Central memory CD8-positive, alpha-beta T cell (primary cell): ENCODE measurements at places on chromosomes 16 and 17.

GRCh38 chr17:67265436-67266019 is 20.5 kb upstream of the HELZ start:
- no peak overlapping the region for H3K27ac ChIP-seq
- peaks cover 6% of the 10 kb centered on the region for H3K4me1 ChIP-seq
- H3K36me3 ChIP-seq = peaks cover 3% of the 10 kb centered on the region
- no peak for DNase-seq

DNA sequence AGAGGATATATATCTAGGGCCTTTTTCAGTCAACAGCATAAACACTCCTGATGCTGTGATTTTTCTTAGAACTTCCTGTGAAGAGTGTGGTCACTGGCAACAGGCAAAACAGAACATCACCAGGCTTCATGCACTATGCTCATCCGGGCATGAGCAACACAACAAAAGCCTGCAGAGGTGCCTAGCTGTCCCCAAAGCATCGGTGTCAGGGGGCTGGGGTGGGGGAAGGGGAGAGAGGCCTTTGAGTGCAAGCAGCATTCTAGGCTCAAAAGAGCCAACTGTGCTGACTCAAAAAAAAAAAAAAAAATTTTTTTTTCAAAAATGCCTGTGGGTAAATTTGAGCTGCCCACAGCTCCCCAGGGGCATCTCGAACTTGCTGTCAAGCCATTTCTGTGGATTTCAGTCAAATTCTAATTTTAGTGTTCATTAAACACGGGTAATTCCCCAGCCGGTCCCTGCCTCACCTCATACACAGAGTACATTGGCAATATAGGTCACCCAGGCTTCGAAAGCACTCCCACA is 194.6 kb upstream of the DYNLRB2 start:
- no peak for DNase-seq
- no peaks in the 10 kb centered on the region for H3K36me3 ChIP-seq
- no peak overlapping the region for H3K27ac ChIP-seq
- peaks cover 61% of the 10 kb centered on the region for H3K27me3 ChIP-seq

DNA sequence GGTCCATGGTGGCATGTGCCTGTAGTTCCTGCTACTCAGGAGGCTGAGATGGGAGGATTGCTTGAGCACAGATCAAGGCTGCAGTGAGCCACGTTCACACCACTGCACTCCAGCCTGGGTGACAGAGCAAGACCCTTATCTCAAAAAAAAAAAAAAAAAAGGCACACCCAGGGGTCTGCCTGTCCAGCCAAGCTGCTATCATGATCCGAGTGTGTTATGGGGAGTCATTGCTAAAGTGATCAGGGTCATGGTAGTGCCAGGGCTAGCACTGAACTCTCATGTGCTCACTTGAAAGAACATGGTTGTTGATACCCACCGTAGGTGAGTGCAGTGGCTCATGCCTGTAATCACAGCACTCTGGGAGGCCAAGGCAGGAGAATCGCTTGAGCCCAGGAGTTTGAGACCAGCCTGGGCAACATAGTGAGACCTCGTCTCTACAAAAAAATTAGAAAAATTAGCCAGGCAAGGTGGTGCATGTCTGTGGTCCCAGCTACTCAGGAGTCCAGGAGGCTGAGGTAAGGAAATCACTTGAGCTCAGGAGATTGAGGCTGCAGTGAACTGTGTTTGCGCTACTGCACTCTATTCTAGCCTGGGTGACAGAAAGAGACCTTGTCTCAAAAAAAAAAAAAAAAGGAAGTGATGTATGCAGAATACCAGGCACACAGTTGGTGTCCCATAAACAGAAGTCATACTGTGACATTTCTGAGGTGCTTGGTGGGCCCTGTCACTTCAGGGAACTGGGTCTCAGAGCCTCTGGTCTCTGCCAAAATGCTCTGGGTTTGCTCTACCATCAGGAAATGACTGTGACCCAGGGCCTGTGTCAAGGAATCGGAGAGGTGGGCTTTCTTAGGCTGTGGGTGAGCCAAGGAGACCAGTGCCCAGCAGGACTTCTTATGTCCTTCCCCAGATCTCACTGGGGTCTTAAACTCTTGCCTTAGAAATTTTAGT is 2.2 kb downstream of the PRM1 start:
- no peaks in the 10 kb centered on the region for H3K36me3 ChIP-seq
- H3K27me3 ChIP-seq = peaks cover 10% of the 10 kb centered on the region
- no peak for DNase-seq
- H3K27ac ChIP-seq = no peak overlapping the region

GRCh38 chr17:39450847-39451581 is at the start of gene MED1:
Gene MED1 (minus strand): TSS chr17:39451263. CDS start chr17:39451062, 201 bp downstream.
- peaks cover 39% of the 10 kb centered on the region for H3K36me3 ChIP-seq
- peak within 1 kb of the TSS; percentile 94 for H3K27ac ChIP-seq
- H3K4me1 ChIP-seq = peaks cover 19% of the 10 kb centered on the region
- DNase-seq = peak; percentile 89

DNA sequence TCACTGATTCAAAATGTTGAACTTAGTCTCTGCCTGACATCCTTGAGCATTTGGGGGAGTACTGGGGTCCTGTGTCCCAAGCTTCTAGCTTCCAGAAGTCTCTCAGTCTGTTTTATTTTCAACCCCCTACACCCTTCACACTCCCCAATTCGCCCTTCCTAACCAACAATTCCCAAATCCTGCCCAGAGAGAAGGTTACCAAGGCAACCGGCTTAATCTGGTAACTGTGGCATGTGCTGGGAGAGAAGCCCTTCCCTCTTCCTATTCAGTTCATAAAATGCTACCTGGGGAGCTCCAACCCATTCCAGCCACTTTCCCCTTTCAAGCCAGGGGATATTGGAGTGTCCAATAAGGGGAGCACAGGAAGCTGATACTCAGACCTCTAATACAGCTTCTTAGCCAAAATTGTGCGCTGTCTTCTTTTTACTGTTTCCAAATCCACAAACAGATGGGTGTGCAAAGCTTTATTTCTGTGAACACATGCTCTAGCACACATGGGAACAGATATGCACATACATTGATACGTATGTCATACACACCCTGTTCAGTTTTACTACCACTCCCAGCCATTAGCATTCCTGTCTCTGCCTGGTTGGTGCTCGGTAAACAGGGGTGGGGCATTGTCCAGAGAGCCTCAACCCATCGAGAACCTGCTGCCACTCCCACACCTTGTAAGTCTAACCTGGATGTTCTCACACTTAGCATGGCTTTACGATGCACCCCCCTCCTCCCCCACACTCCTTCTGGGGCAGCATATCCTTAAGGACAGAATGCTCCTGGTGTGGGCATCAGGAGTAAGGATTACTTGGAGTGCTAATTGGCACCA is 1.1 kb upstream of the RAPGEFL1 start:
- H3K27ac ChIP-seq = no peak overlapping the region
- H3K4me1 ChIP-seq = peaks cover 8% of the 10 kb centered on the region
- H3K36me3 ChIP-seq = peaks cover 8% of the 10 kb centered on the region
- H3K4me3 ChIP-seq = no peak overlapping the region
- DNase-seq = no peak
- no peaks in the 10 kb centered on the region for H3K27me3 ChIP-seq

DNA sequence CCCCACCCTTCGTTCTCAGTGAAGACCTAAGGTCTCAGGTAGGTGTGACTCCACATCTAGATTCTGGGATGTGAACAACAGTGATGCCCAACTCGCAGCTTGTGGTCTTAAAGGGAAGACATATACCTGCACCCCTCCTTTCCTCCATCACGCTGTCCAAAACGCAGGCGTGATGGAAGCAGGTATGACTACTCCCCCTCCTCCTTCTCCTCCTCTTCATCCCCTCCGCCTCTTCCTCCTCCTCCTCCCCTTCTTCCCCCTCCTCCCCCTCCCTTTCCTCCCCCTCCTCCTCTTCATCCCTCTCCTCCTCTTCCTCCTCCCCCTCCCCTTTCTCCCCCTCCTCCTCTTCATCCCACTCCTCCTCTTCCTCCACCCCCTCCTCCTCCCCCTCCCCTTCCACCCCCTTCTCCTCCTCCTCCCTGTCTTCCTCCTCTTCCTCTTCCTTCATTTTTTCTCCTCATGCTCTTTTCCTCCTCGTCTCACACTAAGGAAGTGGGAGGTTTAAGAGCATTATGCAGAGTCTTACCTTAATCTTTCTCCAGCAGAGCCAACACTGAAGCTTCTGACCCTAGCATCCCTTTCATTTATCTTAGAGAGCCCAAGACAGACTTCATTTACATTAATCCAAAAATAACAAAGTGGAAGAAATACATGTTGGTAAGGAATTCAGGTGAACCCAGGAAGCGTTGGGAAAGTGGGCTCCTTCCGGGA is 352.5 kb downstream of the FOXL1 start:
- H3K4me1 ChIP-seq = no peaks in the 10 kb centered on the region
- no peak overlapping the region for H3K4me3 ChIP-seq
- DNase-seq = no peak
- H3K27me3 ChIP-seq = peaks cover 47% of the 10 kb centered on the region
- H3K27ac ChIP-seq = no peak overlapping the region

- no peak overlapping the region for H3K4me3 ChIP-seq
- no peaks in the 10 kb centered on the region for H3K27me3 ChIP-seq
- no peak overlapping the region for H3K27ac ChIP-seq
- DNase-seq = no peak
- H3K4me1 ChIP-seq = peaks cover 19% of the 10 kb centered on the region
- H3K36me3 ChIP-seq = peaks cover 26% of the 10 kb centered on the region
Observed at GRCh38 chr16:3137267-3137666, 2.4 kb downstream of the ZNF213 start.

GRCh38 chr17:82229698-82230608 is 1.1 kb downstream of the SLC16A3 start:
- H3K27ac ChIP-seq = peak overlapping the region; percentile 46
- H3K4me3 ChIP-seq = peak overlapping the region; percentile 73
- DNase-seq = no peak
- H3K4me1 ChIP-seq = peaks cover 10% of the 10 kb centered on the region
- peaks cover 5% of the 10 kb centered on the region for H3K36me3 ChIP-seq
- no peaks in the 10 kb centered on the region for H3K27me3 ChIP-seq

DNA sequence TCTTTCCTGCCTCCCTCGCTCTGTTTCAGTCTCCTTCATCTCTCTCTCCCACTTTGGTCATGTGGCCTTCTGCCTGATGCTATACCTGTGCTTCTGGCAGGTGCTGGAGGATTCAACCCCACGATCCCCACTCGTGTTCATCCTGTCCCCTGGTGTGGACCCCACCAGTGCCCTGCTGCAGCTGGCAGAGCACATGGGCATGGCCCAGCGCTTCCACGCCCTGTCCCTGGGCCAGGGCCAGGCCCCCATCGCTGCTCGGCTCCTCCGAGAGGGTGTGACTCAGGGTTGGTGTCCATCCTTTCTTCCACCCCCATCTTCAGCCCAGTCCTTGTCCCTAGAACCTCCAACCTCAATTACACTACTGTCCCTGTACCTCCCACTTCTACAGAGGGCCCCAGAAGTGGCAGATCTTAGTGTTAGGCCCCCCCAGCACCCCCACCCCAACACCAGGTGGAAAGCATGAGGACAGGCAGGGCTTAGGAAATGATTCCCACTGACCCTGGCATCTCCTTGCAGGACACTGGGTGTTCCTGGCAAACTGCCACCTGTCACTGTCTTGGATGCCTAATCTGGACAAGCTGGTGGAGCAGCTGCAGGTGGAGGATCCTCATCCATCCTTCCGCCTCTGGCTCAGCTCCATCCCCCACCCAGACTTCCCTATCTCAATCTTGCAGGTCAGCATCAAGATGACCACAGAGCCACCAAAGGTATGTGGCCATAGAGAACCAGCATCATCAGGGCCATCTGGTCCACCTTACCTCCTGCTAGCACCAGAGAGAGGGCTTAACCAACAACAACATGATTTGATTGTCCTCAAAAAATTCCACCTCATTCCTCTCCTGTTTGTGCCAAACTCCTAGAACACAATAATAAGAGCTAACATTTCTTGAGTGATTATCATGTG is 9.7 kb upstream of the KDM6B start:
- no peaks in the 10 kb centered on the region for H3K36me3 ChIP-seq
- no peak for DNase-seq
- H3K27ac ChIP-seq = no peak overlapping the region
- no peaks in the 10 kb centered on the region for H3K4me1 ChIP-seq

DNA sequence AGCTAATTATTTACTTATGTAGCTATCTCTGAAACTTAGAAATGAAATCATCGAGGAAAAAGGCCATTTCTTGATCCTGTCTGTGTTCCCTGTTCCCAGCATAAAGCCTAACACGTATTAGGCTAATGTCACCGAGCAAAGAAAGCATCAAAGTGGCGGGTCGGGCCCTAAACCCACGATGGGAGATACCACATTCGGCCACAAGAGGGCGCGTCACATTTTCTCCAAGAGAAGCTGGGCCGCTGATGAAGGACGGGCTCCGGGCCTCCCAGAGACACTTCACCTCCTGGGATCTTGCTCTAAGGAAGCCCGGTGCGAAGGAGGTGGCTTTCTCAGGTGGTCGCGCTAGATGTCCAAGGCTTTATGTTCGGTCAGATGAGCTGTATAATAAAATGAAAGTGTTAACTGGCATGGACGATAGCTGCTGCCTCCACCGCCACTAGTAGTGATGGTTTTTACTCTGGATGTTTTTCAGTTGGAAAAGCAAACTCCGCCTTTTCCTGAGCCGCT is 853 bp upstream of the PDK2 start:
- H3K4me3 ChIP-seq = peak overlapping the region; percentile 94
- H3K36me3 ChIP-seq = peaks cover 23% of the 10 kb centered on the region
- H3K27me3 ChIP-seq = no peaks in the 10 kb centered on the region
- peak overlapping the region; percentile 93 for H3K27ac ChIP-seq
- H3K4me1 ChIP-seq = peaks cover 49% of the 10 kb centered on the region

DNA sequence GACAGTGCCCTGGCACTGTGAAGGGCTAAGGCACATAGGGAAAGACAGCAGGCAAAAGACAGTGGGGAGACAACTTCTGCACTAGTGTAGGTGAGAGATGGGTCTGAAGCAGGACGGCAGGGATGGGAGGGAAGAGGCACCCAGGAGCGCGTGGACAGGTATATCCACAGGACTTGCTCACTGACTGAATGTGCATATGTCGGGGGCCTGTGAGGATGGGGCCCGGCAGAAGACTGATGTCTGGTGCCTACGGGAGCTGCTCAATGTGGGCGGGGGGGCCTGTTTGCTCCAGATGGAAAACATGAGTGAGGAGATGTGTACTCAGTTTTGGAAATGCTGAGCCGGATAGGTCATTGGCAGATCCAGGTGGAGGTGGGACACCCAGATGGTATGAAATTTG is 47.3 kb upstream of the PMFBP1 start:
- no peak overlapping the region for H3K4me3 ChIP-seq
- no peak overlapping the region for H3K27ac ChIP-seq
- no peak for DNase-seq
- H3K4me1 ChIP-seq = no peaks in the 10 kb centered on the region
- no peaks in the 10 kb centered on the region for H3K36me3 ChIP-seq

GRCh38 chr17:74832421-74832820 is 27.3 kb downstream of the GRIN2C start:
- no peak overlapping the region for H3K4me3 ChIP-seq
- peaks cover 6% of the 10 kb centered on the region for H3K4me1 ChIP-seq
- no peak overlapping the region for H3K27ac ChIP-seq

DNA sequence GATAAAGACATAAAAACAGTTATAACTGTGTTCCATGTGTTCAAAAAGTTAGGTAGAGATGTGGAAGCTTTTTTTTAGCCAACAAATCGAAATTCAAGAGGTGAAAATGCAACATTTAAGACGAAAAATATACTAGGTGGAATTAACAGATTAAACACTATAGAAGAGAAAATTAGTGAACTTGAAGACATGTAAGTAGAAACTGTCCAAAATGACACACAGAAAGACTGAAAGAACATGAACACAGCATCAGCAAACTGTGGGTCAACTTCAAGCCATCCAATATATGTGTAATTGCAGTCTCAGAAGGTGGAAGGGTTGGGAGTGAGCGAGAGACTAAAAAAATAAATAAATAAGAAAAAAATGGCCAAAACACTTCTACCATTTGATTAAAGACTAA is 9.3 kb downstream of the FAM83G start:
- peaks cover 9% of the 10 kb centered on the region for H3K36me3 ChIP-seq
- H3K27ac ChIP-seq = peak overlapping the region; percentile 59
- no peaks in the 10 kb centered on the region for H3K27me3 ChIP-seq
- no peak for DNase-seq
- H3K4me3 ChIP-seq = no peak overlapping the region
